ENCODE measurements at places on chromosomes 11 and 22.

DNA sequence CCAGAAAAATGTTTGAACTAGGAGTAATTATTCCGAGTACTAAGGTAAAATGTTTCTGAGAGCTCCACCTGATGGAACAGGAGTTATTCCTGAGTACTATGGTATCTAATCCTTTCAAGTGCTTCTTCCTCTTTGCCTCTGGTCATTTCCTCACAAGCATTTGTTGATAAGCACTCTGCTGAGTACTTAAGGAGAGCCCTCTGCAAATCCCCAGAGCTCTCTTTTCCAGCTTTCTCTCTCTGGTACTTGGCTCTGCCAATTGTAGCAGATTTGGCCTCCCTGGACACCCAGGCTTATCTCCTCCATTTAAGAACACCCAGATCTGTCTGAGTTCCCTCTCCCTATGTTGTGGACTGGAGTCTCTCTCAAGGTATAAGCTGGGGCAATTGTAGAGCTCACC, 457.0 kb downstream of the MN1 start:
- no peak for DNase-seq

DNA sequence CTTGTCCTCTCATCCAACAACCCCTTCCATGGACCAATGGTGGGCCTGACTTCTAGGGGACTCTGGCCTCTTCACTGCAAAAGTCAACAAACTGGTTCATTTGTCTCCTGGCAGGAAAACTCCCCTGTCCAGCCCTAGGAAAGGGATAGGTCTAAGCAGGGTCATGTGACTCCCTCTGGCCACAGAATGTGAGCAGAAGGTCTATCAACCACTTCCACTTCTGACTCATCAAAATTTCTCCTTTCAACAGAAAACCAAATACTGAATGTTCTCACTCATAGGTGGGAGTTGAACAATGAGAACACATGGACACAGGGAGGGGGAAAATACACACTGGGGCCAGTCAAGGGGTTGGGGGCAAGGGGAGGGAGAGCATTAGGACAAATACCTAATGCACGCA, 1.3 kb upstream of the ISX start:
- no peak for DNase-seq

GRCh38 chr22:23862103-23862502, 4.4 kb downstream of the SLC2A11 start:
- no peak for DNase-seq

DNA sequence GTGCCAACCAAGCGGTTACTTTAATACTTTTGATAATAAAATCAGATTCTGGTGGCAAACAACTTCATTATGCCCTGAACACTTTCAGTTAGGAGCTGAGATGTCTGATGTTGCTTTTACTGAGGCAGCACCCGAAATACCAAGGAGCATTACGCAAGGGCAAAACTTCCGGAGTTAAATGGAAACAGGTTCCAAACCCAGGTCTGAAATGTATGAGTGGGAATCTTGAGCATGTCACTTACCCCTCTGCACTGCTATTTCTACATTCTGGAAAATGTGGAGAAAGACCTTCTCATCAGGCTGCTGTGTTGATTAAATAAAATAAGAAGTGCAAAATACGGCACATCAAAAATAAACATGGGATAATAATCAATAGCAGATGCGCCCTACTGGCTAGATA, 315.1 kb downstream of the LARGE1 start:
- DNase-seq, result no peak

DNA sequence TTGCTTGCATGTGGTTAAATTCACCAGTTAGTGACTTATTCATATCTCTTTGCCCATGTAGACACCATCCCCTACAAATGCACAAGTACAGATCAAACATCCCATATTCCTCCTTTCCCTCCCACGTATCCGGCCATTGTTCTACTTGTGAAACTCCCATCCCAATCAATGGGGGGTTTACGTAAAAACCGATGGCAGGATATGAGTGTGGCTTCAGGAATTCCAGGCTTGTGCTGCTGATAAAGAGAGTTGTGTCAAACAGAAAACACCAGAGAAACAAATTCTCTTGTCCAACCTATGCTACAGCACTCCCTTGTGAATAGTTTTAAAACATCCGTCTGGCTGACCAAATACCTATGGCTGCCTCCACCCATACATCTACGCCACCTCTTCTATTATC, 15.5 kb downstream of the FLI1 start:
- DNase-seq, result no peak

GRCh38 chr11:77067861-77068443, 1.2 kb downstream of the CAPN5 start:
- no peak for DNase-seq

DNA sequence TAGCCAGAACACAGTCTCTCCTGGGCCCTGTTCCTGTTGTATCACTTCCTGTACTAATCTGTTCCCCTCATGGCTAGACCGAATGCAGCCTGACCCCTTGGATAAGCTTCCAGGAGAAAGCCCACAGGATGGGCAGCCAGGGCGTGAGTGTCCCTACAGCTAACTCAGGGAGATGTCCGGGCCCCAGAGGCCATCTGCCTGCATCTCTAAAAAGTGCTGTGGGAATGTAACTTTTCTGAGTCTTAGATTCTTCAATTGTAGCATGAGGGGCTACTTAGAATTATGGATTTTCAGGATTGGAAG, 7.7 kb upstream of the MALAT1 start:
- DNase-seq, result no peak

DNA sequence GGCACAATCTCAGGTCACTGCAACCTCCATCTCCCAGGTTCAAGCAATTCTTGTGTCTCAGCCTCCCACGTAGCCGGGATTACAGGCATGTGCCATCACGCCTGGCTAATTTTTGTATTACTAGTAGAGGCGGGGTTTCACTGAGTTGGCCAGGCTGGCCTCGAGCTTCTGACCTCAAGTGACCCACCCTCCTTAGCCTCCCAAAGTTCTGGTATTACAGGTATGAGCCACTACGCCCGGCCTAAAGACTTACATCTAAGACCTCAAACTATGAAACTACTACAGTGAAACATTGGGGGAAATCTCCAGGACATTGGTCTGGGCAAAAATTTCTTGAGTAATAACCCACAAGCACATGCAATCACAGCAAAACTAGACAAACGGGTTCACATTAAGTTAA, 13.8 kb upstream of the FAM181B start:
- DNase-seq, result no peak

DNA sequence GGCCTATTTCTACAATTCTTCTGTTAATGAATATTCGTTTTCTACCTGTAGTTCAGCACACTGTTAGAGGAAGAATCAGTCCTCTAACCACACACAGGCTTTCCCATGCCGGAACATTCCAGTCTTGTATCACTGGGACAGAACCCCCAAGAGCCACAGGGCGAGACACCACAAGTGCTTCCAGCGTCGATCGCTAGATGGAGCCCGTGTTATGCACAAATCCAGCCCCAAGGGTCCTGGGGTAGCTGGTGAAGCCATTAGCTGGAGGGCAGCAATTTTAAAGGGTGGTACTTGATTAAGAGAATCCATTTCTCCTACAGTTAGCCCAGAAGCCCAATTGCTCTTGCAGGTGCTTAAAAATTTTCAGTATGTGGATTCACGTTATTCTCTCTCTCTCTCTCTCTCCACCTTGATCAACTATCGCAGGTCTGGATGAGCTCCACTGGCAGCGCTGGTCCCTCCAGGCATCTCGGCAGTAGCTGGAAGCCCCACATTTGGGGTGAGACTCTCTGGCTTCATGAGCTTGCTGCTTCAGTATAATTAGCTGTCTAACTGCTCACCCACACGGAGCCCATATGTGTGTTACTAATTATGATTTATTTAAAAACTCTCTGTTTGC, 148.2 kb upstream of the SNX19 start:
- no peak for DNase-seq

- no peak for DNase-seq
Measured at GRCh38 chr11:23143022-23143421, 282.7 kb upstream of the CCDC179 start.

DNA sequence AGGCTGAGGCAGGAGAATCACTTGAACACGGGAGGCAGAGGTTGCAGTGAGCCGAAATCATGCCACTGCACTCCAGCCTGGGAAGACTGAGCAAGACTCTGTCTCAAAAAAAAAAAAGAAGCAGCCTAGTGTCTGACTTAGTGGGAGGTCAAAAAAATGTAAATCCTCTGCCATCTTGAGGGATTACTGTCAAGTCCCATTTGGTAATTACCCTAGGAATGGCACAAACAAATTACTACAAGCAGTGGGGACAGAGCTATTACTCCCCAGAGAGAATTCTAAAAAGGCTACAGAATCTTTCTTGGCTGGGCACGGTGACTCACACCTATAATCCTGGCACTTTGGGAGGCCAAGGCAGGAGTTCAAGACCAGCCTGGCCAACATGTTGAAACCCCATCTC, 3.8 kb downstream of the SERPING1 start:
- DNase-seq, result no peak

DNA sequence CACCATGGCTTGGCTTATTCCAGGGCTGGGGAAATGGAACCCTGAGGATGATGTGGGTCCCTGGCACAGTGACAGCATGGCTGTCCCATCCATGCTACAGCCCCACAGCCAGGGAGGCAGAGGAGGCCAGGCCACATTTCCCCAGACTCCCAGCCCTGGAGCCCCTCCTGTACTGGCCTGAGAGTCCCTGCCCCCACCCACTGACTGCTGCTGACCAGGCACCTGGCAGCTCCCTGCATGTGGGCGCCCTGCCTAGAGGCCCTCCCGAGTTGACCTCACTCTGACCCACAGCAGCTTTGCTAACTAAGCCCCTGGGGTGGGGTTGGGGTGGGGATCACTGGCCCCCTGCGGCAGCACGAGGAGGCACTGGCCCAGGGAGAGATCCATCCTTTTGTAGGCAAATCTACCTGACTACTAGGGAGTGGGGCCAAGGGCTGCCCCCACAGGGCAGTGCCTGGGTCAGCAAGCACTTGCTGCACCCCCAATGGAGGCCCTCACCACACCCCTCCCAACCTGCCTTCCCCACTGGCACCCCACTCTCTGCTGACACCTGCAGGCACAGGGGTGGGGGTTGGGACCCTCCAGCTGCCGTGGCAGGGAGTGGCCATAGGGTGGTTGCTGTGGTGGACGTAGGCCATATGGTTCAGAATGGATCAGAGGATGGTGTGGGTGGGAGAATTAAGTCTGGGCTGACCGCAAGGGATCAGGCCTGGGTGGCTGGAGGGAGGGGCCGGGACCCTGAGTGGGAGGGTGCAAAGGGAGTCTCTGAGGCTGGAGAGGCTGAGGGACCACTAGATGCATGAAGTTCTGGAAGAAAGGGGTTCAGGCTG, 17.4 kb downstream of the ARVCF start:
- DNase-seq, result no peak

GRCh38 chr11:100753172-100753543, 66.1 kb downstream of the ARHGAP42 start:
- DNase-seq, result no peak

DNA sequence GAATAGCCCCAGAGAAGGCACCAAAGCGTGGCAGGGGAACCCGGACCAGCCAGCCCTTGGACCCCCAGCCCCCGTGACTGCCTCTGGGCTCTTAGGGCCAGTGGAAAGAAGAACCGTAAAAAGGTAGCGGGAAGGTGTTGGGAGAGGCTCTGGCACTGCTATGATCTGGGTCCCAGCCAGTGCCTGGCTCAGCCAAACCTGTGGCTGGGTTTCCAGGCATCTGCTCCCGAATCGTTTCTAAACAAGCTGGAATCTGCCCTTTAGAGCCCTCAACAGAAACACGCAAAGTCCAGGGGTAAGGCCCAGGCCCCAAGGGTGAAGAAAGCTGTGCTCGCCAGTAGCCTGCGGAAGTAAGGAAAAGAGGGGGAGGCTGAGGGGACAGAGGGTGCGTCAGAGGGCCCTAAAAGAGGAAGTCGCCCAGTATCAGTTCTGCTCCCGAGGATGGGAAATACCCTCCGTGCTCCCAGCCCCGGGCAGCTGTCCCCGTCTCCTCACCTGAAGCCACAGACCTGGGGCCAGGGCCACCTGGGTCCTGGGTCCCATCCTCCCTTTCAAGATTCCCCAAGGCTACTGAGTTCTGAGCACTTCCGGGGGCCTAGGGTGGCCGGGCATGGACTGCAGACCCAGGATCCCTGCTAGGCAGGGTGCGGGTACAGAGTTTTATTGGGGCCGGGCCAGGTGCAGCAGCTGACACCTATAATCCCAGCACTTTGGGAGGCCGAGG, 24.7 kb downstream of the IL10RA start:
- no peak for DNase-seq

GRCh38 chr22:48551716-48552268, 1275.9 kb downstream of the BRD1 start:
- no peak for DNase-seq

- no peak for DNase-seq
Measured at GRCh38 chr11:68076371-68077042, 37.7 kb downstream of the TCIRG1 start.

DNA sequence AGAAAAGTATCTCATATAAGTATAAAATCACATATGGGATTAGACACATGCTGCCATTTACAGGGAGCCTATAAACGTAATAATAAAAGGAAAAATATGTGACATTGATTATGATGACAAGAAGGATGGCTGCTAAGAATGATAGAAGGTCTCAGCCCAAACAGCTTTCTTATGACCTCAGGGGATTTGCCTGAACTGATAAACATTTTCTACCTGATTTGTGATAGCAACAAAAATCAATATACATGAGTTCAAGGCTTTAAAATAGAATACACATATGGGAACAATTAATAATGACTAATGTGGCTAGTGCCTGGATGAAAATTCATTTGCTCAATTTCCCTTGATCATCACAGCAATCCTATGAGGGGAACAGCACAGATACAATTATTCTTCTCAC, 636.8 kb upstream of the CCDC90B start:
- no peak for DNase-seq

DNA sequence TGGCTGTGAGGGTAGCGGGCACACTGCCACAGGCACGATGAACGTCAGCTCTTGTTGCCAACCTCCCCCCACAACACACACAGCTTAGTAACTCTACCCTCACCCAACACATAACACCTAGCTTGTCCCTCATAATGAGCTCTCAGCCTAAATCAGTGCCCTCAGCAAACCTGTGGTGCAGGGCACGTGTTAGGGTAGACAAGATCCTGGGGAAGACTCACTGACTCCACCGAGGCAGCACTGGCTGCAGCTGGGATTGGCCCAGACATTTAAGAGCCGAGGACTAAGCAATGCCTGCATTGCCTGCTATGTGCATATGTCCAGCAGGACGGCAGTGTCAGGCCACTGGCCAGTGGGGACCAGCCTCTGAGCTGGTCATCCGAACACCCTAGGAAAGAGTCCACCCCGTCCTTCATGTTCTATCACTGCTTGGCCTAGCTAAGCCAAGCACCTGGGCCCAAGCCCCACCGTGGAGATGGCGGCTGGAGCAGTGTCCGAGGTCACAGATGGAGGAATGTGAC, 32.9 kb upstream of the TRIM29 start:
- DNase-seq, result no peak

- no peak for DNase-seq
Measured at GRCh38 chr22:19990188-19990587, 26.4 kb downstream of the ARVCF start.

DNA sequence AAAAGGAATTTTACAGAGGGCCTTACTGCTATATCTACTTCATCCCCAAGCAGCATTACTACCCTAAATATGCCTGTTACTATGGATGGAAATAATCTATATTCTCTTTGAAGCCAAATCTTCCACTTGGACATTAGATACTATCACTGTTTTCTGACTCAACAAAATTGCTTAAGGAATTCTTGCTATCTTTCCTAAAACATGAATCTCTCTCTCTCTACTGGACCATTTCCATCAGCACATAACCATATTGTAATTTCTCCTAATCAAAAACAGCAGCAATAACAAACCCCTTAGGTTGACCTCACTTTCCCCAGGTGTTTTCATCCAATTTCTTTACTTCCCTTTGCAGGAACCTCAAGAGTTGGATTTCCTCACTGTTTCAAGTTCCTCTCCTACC, 67.9 kb upstream of the BLID start:
- no peak for DNase-seq

GRCh38 chr11:122803716-122804115, 34.6 kb upstream of the CRTAM start:
- no peak for DNase-seq
